ENCODE measurements at places on chromosomes 6 and 20.

DNA sequence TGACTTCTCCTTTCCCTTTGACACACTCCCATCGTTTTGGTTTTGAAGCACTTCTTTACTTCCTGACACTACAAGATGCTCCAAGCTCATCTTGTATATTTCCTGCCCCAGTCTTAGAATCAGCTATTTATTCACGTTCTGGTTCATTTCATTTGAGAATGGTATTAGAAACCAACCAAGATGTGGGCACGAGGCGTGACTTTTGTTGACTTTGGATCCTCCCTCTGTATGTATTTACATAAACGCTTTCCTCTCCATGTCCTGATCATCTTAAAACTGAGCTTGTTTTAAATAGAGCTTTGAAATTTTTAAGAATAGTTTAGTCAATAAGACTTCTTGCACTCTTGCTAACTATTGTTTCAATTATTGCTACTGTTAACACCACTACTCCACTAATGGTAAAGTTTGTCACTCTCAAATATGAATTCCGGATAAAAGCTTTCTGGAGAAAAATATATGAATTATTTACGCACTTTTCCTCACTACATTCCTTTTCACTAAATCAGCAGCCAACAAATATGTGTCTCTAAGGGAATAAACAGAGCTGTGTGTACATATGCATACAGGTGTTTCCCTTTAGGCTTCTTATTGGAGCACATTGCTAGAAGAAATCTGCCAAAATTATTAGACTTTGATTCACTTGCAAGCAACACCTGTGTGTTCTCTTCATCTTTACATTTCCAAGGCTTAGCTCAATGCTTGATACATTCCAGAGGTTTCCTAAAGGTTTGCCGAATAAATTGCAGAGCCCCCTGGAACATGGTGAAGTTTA is 77.3 kb upstream of the TMEM244 start:
- no peak for DNase-seq

GRCh38 chr6:156111913-156112312 is 656.3 kb upstream of the NOX3 start:
- no peak for DNase-seq

- no peak for DNase-seq
Measured at GRCh38 chr20:22348010-22348409, 236.4 kb downstream of the FOXA2 start.

- no peak for DNase-seq
Measured at GRCh38 chr20:35506872-35507638, 22.4 kb downstream of the C20orf173 start.

- DNase-seq, result no peak
Measured at GRCh38 chr20:20292472-20292871, 75.4 kb upstream of the INSM1 start.

- no peak for DNase-seq
Measured at GRCh38 chr20:61588411-61589385, 336.6 kb downstream of the CDH4 start.

- DNase-seq, result no peak
Measured at GRCh38 chr6:21610341-21610740, 16.8 kb downstream of the SOX4 start.

GRCh38 chr6:14371530-14371929 is 254.0 kb downstream of the CD83 start:
- DNase-seq, result no peak

- DNase-seq, result no peak
Measured at GRCh38 chr6:147109707-147110106, 94.5 kb upstream of the STXBP5 start.

DNA sequence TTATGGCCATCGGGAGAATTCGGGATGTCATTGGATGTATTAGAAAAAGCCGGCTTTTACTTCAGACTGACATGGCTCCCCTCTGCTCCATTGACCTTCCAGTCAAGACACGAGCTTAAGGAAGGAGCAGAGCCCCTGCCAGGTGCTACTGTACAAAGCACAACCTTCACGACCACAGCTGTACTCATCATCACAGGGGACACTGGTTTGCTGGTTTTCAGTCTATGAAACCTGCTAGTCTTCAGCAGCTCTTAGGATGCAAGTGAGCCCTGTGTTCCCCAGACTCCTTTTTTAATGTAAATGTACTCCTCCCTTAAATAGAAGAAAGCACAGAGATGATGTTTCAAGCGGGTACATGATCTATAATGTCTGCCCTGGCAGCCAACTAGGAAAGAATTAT is 1.9 kb upstream of the TRAPPC3L start:
- no peak for DNase-seq

DNA sequence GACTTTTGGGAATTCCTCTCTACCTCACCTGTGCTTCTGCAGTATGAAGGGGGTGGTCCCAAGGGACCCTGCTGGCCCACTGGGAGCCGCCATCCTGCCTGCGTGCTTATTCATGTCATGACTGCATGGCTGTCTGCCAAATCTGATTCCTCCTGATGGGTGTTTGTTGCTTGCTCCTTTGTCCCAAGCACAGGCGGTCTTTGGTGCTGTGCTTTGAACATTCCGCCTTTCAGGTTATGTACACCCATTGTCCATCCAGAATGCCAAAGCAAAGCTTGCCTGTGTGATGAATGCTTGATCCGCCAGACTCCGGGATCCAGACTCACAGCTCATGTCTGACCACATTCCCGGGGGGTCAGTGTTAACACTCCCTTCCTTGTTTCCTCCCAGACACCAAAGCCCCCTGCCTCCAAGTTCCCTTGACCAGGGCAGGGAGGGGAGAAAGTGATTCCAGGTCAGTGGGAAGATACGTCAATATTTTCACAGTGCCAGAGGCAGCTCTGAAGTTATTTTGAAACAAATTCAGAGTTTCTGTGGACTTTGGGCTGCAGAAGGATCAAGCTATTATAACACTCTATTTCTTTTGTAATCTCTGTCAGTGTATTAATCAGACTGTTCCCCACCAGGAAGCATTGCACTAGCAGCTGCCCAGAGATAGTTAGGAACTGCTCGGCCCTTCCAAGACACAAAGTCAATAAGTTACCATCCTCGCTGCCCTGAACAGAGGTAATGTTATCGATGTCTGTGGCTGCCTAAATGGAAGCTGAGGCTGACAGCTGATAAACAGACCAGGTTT is 9.5 kb downstream of the DAAM2 start:
- DNase-seq, result no peak

- no peak for DNase-seq
Measured at GRCh38 chr6:90370493-90370959, 73.9 kb upstream of the BACH2 start.

DNA sequence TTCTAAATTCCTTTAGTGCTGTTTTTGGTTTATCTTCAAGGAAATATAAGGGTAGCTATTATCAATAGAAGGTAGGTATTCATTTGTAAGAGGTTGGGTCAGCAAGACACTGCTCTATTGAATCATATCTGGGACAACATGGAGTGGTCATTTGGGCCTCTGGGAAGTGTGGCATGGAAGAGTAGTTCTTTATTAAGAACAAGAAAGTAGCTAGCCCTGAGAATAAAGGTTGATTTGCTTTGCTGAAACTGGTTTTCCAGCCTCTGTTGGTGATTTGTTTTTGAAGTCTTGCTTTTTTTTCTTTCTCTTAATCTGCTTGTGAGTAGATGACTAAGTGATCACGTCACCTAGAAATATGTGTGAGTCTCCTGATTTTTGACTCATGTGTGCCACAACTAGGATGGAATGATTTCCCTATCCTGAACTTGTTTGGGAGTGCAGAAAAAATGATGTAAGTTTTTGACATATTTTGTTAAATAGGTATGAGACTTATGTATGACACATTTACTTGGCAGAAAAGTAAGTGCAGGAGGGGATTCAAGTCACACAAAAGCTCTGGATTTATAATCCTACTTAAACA is 381.8 kb downstream of the CENPW start:
- DNase-seq, result no peak

- DNase-seq, result no peak
Measured at GRCh38 chr20:62702895-62703852, 5.5 kb upstream of the NTSR1 start.

DNA sequence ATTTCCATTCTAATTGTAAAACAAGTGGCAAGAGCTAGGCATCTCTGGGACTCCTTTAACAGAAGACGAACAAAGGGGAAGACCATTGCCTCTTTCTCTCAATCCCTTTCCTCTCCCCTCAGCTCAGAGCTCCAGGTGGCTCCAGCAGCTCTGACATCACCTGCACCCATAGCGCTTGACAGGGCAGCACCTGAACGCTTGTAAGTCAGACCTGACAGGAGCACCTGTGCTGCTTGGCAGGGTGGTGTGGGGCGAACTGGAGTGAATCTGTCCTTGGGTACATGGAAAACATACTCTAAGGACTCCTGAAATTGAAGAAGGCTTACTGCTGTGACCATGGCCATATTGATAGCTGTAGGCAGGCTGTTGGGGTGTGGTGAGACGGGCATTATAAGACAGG is 409.5 kb upstream of the AGPAT4 start:
- no peak for DNase-seq

DNA sequence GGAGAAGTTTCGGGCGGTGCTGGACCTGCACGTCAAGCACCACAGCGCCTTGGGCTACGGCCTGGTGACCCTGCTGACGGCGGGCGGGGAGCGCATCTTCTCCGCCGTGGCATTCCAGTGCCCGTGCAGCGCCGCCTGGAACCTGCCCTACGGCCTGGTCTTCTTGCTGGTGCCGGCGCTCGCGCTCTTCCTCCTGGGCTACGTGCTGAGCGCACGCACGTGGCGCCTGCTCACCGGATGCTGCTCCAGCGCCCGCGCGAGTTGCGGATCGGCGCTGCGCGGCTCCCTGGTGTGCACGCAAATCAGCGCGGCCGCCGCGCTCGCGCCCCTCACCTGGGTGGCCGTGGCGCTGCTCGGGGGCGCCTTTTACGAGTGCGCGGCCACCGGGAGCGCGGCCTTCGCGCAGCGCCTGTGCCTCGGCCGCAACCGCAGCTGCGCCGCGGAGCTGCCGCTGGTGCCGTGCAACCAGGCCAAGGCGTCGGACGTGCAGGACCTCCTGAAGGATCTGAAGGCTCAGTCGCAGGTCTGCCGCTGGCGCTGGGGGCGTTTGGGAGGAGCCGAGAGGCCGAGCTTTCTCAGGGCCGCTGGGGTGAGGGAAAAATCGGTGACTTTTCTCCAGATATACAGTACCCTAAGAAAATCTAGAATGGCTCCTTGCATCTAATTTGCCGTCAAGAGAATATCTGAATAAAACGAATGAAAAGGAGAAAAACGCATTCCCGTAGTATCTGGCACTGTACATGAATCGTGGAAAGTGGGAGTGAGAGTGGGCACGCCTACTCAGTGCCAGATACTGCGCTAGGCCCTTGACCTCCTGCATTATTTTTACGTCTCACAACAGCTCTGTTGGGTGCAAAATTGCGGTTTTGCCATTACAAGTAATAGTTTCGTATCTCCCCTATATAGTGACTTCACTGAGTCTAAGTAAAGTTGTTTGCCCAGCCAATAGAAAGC is 1.0 kb downstream of the CALHM6 start:
- peak; percentile 14 for DNase-seq

DNA sequence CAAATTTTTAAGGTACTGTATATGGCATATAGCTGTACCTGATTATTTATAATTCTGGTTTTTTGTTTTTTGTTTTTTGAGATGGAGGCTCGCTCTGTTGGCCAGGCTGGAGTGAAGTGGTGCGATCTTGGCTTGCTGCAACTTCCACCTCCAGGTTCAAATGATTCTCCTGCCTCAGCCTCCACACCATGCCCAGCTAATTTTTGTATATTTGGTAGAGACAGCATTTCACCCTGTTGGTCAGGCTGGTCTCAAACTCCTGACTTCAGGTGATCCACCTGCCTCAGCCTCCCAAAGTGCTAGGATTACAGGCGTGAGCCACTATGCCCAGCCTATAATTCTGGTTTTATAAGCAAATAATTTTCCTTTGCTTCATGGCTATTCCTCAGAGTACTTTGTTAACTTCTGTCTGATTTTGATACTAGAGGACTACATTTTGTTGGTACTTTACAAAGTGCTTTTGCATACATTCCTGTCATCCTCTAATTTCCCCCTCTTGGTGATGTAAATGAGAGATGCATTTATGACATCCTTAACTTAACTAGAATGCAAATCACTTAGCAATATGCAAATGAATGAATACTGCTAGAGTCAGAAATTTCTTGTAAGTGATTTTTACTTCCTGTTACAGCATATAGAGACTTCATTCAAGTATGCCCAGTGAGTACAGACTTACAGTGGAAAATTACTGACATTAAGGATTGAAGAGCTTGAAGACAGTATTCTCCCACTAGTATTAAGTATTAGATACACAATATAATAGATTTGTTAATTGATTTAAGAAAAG is 35.7 kb upstream of the ARID1B start:
- DNase-seq, result no peak

GRCh38 chr20:33262658-33263065 is 20.4 kb upstream of the BPIFB1 start:
- DNase-seq, result no peak

GRCh38 chr20:6287471-6287870 is 164.6 kb upstream of the FERMT1 start:
- no peak for DNase-seq

GRCh38 chr6:108822401-108822800 is 25.8 kb upstream of the ARMC2 start:
- no peak for DNase-seq

DNA sequence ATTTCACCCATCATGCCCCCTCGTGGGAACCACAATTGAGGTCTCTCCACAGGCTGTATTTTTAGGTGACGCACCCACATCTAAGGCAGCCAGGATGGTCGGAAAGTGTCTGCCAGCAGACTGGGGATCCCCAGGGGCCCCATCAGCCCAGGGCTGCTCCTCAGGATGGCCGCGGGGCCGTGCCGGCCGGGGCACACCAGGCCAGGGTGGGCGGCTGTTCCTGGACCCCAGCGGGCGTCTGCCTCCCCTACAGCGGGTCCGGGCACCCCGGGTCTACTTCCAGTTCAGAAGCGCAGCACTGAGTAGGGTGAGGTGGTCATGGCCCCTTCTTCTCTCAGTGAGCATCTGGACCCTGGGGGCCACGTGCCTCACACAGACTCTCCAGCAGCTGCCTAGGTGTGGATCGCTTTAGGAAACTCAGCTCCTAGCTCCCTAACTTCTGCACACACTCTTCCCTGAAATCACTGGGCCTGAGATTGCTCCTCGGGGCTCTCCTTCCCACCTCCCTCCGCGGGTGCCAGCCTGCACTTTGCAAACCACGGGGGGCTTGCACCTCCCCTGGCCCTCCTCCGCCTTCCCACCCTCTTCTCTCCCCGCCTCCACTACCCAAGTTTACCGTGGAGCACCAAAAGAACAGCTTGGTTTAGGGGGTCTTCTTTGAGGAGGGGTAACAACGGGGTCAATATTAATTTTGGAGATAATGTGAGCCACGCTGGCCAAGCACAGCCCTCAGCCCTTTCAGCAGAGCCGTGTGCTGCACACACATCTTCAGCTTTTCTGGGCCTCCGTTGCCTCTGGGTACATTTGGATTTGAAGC is 14.2 kb upstream of the FOXC1 start:
- no peak for DNase-seq

All from stimulated activated CD8-positive, alpha-beta memory T cell treated with anti-CD3 and anti-CD28 coated beads, Interleukin-4, amount 100 ng/mL, for 1 hour (primary cell).